Activated T-cell treated with anti-CD3 and anti-CD28 coated beads for 24 hours (primary cell): ENCODE measurements at places on chromosomes 2 and 18.
A peak's percentile ranks its signal among the peaks of the same experiment; 100 is the strongest.

DNA sequence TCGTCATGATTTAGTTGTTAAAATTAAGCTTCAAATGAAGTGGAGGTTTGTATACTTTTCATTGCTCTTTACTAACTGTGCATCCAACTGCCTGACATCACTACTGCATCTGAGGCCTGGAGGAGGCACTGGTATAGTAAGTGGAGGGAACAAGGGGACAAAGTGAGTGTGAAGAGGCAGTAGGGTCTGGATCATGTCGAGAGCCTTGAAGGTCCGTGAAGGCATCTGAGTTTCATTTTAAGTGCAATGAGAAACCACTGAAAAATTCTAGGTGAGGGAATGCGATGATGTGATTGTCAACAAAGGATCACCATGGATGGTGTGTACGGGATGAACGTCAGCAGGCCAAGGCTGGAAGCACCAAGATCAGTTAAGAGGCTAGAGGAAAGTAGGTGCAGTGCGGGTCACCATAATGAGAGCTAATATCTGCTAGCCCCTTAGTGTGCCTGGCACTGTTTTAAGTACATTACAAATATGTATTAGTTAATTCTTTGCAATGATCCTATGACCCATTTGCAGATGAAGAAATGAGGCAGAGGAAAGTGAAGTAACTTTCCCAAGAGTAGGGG is 96.1 kb downstream of the CABYR start:
- DNase-seq: no peak

DNA sequence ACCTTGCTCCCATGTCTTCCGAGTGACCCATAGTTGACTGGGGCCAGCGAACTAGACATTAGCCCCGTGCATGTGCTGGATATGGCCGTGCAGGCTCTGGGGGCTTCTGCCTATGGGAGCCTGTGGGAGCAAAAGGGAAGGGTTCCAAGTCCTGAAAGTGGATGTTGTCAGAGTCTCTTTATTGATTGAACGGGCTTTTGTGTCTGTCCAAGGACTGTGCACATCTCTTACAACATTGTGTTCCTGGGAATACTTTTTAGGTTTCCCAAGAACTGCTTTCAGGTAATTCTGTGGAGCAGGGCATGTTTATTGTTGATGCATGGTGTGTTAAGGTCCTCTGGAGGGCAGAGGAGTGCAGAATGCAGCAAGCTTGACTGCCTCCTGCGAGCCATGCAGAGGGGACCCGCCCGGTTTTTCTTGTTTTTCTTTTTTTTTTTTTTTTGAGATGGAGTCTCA is 5.0 kb downstream of the RNF144A start:
- no peak for DNase-seq

DNA sequence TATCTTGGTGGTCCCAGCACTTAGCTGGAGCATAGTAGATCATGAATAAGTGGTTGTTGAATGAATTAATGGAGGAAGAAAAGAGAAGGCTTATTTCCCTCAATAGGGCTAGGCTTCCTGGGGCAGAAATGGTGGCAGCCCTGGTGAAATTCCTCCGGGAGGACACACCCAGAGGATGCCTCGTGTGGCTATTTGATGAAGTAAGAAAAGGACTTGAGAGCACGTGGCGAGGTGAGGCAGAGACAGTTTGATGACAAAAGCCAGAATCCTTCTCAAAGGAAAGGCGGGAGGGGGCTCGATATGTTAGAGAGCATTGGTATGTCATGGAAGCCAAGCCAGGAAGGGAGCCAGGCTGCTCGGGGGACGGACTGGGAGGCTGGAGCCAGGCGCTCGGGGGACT is 14.7 kb downstream of the FAM228A start:
- no peak for DNase-seq

DNA sequence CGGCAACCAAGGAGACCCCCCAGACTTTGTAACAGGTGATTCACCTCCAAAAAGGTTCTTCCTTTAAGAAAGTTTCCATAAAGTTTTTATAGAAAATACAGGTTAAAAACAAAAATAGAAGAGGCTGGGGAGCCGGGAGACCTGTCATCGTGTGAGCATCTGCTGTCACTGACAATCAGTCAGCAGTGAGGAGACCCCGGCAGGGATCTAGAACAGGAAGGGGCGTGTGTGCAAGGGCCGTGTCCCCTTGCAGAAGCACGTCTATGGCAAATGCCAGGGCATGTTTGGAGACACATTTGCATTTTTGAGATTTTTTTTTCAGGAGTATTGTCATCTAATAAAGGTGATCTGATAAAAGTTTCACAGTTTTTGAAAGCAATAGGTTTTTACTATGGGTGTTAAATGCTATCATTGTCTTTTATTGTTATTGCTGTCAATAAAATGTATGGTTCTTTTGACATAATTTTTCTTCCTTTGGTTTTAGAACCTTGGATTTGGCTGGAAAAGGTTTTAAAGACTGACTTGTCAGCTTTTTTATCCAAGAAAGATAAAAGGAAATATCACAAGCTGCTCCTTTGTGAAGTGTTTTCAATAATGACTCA is 52.1 kb downstream of the MTCL1 start:
- DNase-seq: no peak

GRCh38 chr2:196171946-196172345 is 568 bp upstream of the STK17B start:
- no peak for DNase-seq

- DNase-seq: no peak
These were observed 213.7 kb downstream of the KCNJ3 start for GRCh38 chr2:154912215-154912614.

DNA sequence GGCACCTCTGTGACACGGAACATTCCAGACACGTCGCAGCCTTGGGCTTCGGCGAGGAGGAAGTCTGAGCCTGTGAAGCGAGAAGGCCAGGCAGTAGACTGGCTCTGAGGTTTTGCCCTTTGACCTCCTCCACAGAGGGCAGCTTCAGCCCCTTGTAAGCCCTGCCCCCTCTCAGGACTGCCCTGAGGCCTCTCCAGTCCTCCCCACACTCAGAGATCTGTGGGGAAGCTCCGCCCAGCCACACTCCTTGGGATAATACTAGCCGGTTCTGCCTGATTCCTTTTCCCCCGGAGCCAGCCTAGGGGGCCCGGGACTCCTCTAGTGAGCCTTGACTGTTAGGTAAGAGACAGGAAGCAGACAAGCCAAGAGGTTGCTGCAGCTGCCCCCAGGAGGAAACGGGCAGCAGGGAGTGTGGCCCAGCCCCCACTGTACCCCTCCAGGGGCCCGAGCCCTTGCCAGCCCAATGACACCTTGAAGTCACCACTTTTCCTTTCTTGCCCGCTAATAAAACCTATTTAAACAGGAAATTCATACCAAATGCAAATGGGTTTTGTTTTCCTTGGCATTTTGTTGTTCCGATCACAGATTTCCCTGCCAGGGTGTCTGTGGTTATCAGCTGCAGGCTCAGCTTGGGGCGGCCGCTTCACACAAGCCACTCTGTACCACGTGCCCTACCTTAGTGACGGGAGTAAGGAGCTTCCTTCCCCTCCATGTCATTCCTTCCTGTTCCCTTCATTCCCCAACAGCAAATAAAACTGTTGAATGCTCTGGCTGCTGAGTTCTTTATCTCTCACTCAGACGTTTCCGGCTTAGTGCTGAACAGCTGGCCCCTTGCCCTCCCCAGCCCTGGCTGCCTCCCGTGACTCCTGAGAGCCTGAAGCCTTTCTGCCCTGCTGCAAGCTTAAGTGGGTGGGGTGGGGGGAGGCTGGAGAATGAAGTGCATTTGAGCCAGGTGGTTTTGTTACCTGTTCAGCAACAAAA is 124.7 kb downstream of the CABLES1 start:
- no peak for DNase-seq

DNA sequence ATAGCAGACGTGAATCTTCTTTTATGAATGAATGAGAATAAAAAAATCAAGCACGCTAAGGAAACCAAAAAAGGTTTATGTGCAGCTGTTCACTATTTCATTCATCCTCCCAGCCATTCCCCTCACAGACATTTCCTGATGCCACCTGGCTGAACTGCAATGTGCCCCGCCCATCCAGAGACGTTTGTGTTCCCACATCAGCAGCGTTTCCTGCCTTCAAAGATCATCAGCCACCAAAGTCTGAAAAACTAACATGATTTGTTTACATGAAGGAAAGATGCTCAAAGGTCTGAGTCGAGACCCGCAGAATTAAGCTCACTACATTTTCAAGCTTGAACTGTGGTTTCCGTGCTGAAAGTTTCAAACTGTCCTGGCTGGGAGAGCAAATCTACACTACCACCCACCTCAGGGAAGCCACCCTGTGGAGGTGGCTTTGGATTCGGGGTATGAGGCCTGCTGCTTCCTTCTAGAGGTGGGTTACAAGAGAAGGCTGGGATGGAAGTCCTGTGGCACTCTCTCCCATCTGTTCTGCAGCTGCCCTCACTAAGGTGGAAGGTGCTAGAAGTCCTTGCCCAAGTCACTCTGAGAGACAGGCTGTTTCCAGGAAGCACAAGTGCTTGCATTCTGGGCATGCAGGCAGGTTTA is 201.3 kb upstream of the OSR1 start:
- no peak for DNase-seq

GRCh38 chr2:109324861-109325260 is 195.9 kb downstream of the SH3RF3 start:
- DNase-seq: no peak

- no peak for DNase-seq
These were observed 23.8 kb downstream of the FBXO41 start for GRCh38 chr2:73260338-73260984.

- DNase-seq: no peak
These were observed 92.3 kb downstream of the CELF4 start for GRCh38 chr18:37473195-37473840.

DNA sequence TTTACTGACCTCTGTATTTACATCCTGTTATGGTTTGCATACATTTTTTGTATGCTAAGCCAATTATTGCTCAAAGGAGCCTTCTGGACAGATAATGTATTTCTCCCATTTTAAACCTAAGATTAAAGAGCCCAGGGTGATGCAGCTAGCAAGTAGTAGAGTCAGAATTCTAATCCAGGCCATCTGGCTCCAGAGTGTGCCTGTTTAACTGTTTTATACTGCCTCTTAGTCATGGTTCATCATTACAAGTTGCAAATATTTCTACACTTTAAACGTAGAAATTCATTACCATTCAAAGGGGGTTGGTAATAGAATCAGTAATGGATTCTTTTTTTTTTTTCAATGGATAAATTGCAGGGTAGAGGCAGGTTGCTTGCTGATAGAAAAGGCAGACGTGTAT is 52.4 kb downstream of the EPC2 start:
- no peak for DNase-seq

- no peak for DNase-seq
These were observed 43.1 kb upstream of the HDAC4 start for GRCh38 chr2:239443666-239444567.

DNA sequence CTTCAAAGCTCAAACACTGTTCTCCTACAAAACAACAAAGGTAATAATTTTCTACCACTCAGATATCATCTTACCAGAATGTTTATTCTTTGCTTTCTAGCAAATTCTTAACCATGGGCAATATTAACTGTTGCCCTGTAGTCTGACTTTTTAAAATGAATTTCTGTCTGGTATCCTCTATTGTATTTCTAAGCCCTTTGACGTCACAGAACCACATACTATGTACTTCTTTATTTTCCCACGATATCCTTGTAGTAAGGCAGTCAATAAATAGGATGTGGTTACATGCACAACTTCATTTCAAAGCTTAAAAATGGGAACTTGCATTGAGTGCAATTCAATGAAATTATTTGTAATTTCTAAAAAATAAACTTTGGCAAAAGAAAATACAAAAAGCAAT is 58.7 kb downstream of the THADA start:
- DNase-seq: no peak

GRCh38 chr2:204591225-204591624 is 46.0 kb downstream of the PARD3B start:
- DNase-seq: no peak

GRCh38 chr2:145845207-145845894 is 1325.4 kb upstream of the ZEB2 start:
- no peak for DNase-seq

DNA sequence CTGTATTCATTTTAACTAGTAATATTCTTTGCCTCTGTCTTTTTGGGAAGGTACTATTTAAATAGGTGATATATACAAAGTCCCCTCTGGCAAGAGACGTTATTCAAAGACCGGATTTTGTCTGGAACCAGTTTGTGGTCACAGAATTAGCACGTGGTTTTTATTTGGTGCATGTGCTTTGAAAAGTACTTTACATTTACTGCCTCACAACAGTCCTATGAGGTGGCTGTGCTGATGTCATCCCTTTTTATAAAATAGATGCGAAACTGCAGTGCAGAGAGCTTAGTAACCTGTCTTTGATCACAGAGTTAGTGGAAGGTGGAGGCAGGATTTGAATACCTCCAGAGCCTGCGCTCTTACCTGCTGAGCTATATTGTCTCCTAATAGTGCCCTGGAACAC is 4.0 kb downstream of the LPIN1 start:
- DNase-seq: peak; percentile 42

DNA sequence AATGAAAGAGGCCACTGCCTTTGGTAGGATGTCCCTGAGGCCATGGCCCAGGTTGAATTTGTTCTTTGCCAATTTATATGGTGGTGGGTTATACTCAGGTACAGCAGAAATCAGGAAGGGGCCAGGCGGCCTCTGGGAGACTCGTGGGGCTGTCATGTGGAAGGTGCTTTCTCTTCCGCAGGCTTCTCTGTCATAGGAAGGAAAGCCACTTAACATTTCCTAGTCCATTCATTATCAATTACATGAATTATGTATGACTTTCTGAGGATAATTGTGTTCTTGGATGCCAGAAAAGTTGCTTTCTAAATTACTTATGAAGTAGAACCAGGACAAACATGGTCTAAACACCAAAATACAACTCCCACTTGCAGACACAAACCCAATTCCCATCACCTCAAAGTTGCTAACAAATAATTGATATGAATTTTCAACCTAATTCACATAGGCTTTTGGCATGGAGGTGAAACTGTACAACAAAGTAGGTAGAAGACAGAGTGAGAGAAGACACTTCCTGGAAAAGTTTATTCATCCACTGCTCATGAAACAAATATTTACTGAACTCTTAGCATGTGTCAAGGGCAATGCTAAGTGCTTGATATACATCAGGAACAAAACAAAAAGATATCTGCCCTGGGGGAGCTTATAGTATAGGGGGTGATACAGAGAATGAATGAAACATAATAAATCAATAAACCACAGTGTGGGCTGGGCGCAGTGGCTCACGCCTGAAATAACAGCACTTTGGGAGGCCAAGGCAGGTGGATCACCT is 50.5 kb upstream of the CHMP1B start:
- DNase-seq: no peak
